ENCODE measurements at places on chromosomes 16 and 17. TPM values are rescaled to one million over a fixed set of nuclear protein-coding genes. Genes with fewer than 3 reads are reported as not detected.

DNA sequence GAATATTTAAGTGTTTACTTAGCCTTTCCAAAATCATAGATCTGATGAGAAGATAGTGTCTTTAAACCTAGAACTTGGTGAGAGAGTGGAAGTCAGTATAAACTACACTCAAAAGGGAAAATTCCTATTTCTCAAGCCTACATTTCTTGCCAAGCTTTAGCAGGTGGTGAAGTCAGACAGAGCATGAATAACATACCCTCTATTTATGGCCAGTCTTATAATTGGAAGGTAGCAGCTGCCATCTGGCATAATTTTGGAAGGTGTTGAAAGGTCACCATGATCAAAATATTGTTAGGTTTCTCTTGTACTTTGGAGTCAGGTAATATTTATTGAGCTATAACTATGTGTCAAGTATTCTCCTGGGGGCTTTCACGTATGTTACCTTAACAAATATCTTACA lies 729.3 kb upstream of the KIF2B start:
- no peaks in the 10 kb centered on the region for H3K27me3 ChIP-seq
- no peak overlapping the region for H3K4me3 ChIP-seq
- no peak for DNase-seq
- no peak overlapping the region for H3K27ac ChIP-seq
- H3K36me3 ChIP-seq: no peaks in the 10 kb centered on the region
- no peaks in the 10 kb centered on the region for H3K4me1 ChIP-seq

DNA sequence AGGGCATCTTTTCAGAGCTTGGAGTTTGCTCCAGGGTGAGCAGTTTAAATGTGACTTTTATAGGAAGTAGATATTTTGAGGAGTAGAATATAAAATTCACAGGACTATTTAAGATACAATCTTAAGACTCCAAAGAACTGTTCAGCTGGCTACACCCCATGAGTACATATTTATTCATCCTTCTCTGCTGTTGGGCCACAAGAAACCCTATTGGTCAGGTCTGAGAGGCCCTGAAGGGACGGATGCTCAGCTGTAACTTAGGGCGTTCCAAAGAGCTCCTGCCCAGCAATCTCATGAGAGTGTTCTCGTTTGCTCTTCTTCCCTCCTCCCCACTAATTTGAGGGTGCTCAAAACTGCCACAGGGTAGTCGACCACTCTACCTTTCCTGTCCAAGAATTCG lies 7.3 kb downstream of the ST6GALNAC2 start:
- DNase-seq: no peak
- no peaks in the 10 kb centered on the region for H3K4me1 ChIP-seq
- no peaks in the 10 kb centered on the region for H3K36me3 ChIP-seq
- H3K4me3 ChIP-seq: no peak overlapping the region
- no peak overlapping the region for H3K27ac ChIP-seq
- no peaks in the 10 kb centered on the region for H3K27me3 ChIP-seq

Gene PRKCB
- total RNA-seq: 1.2 TPM

DNA sequence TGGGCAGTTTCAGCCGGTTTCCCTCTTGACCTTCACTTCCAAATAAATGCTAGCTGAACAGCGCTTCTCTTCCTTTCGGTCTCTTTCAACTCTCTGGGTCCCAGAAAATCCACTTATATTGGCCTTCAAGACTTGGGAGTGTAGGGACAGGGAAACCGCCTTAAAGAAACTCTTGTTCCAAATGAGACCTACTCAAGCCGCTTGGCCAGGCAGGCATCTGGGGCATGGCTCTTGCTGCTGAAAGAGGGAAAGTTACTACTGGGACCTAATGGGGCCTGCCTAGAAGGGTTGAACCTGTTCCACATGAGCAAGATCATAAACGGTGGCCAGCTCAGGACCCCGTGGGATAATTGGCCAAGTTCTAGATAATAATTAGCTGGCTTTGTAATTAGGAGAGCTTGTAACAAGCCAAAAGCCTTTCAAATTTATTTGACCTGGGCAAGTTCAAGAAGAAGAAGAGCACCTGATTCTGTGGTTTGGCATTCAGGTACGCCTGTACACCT lies 13.2 kb downstream of the CDH1 start:
- H3K27ac ChIP-seq: no peak overlapping the region
- peaks cover 39% of the 10 kb centered on the region for H3K4me1 ChIP-seq
- no peak for DNase-seq
- no peaks in the 10 kb centered on the region for H3K36me3 ChIP-seq

Gene FBXO39
- total RNA-seq: not detected

DNA sequence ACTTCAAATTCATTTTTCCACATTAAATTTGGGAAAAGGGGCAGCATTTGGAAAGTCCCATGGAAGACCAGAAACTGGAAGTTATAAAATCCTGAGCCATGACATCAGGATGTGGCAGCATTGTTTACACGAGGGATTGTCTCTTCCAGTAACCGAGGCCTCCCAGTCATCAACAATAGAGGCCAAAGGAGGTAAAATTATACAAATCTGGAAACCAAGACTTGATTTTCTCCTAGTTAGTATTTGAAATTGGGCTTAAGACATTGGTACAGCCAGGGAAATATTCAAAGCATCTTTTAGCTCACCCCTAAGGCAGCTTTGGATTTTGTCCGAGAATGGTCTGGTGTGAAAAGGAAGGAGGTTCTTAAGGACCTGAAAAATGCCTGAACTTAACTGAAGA lies 251.6 kb upstream of the FOXF1 start:
- H3K4me1 ChIP-seq: no peaks in the 10 kb centered on the region
- no peak overlapping the region for H3K4me3 ChIP-seq
- H3K36me3 ChIP-seq: no peaks in the 10 kb centered on the region
- H3K27ac ChIP-seq: no peak overlapping the region

Gene MYH11
- total RNA-seq: 1.6 TPM

GRCh38 chr16:28617874-28618273 lies 8.0 kb upstream of the SULT1A1 start:
- no peaks in the 10 kb centered on the region for H3K27me3 ChIP-seq
- no peak overlapping the region for H3K27ac ChIP-seq
- no peak for DNase-seq
- H3K36me3 ChIP-seq: no peaks in the 10 kb centered on the region
- no peaks in the 10 kb centered on the region for H3K4me1 ChIP-seq

Gene QRICH2
- 1.2 TPM for total RNA-seq

Gene FBXO47
- not detected for total RNA-seq

DNA sequence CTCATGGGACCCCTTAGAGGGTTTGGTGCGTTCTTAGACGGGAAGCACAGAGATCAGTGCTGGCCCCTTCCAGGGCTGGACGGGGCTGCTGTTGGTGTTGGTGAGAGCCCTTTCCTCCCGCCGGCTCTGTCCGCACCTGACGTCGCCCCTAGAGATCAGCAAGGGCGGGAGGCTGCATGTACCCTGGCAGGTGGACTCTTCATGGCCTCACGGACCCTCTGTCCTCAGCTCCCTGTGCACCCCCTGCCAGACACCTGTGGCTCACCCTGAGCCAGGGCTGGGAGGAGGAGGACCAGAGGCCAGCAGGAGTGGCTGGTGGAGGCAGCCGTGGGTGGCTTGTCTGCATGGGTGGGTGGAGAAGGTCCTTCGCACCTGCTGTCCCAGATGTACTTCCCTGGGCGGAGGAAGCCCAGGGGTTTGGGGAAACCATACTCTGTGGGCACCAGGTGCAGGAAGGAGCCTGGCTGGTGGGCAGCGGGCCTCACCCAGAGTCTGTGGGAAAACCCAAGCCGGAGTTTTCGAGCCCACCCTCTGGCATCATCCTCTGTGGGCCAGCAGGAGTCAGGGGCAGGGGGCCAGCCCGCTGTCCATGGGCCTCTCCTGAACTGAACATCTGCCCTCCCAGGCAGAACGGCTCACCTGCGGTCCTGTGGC lies 348.6 kb downstream of the SEC14L1 start:
- no peak overlapping the region for H3K4me3 ChIP-seq
- H3K4me1 ChIP-seq: no peaks in the 10 kb centered on the region
- H3K27ac ChIP-seq: no peak overlapping the region
- H3K27me3 ChIP-seq: no peaks in the 10 kb centered on the region
- peaks cover 10% of the 10 kb centered on the region for H3K36me3 ChIP-seq

- no peak overlapping the region for H3K27ac ChIP-seq
- no peak for DNase-seq
- H3K27me3 ChIP-seq: no peaks in the 10 kb centered on the region
- H3K36me3 ChIP-seq: no peaks in the 10 kb centered on the region
- no peaks in the 10 kb centered on the region for H3K4me1 ChIP-seq
These were observed 10.9 kb upstream of the WSB1 start for GRCh38 chr17:27283060-27283459.

DNA sequence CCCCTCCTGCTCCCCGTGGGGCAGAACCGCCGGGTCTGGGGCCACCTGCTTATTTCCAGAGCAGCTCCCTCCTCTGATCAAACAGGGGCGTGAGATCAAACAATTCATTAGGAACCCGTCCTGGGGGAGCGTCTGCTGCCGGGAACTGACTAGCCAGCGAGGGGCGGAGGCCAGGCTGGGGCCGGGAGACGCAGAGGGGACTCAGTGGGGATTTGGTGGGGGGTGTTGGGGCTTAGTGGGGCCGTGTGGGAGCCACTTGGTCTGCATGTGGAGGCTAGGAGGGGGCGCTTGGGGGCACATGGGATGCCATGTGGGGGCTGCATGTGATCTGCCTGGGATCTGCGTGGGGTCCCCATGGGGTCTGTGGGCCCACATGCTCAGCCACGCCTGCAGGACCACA lies 20.5 kb upstream of the CACNA1H start:
- DNase-seq: no peak
- H3K27ac ChIP-seq: no peak overlapping the region
- H3K4me3 ChIP-seq: no peak overlapping the region
- H3K36me3 ChIP-seq: no peaks in the 10 kb centered on the region

DNA sequence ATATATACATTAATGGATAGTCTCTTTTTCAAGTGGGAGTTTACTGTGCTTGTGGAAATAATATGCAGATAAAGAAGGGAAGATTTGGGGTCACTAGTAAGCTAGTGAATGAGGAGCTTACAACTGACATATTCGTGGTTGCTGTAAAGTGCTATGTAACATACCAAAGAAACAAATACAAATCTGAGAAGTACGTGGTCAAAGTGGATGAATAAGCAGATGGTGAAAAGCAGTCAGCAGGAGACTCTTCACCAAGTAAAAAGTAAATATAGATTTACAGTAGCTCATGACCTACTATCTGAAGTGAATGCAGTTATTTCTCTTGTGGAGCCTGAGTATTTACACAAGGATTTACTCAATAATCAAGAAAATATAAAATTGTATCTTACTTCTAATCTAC lies 136.6 kb upstream of the ELAC2 start:
- no peaks in the 10 kb centered on the region for H3K4me1 ChIP-seq
- H3K27me3 ChIP-seq: no peaks in the 10 kb centered on the region
- H3K4me3 ChIP-seq: no peak overlapping the region
- DNase-seq: no peak

- H3K4me1 ChIP-seq: peaks cover 19% of the 10 kb centered on the region
- H3K4me3 ChIP-seq: no peak overlapping the region
- H3K27ac ChIP-seq: peak overlapping the region; percentile 61
- DNase-seq: no peak
- H3K36me3 ChIP-seq: no peaks in the 10 kb centered on the region
- H3K27me3 ChIP-seq: no peaks in the 10 kb centered on the region
These were observed 88.5 kb upstream of the TOB1 start for GRCh38 chr17:50954641-50955121.

GRCh38 chr17:7477392-7478275 lies 1.8 kb downstream of the ZBTB4 start:
- no peaks in the 10 kb centered on the region for H3K36me3 ChIP-seq
- H3K4me1 ChIP-seq: peaks cover 16% of the 10 kb centered on the region
- H3K27me3 ChIP-seq: no peaks in the 10 kb centered on the region
- H3K27ac ChIP-seq: peak overlapping the region; percentile 99
- peak; percentile 60 for DNase-seq

Gene CMTM1
- total RNA-seq: 3.9 TPM

- no peak for DNase-seq
- H3K36me3 ChIP-seq: no peaks in the 10 kb centered on the region
- H3K27ac ChIP-seq: no peak overlapping the region
- no peak overlapping the region for H3K4me3 ChIP-seq
These were observed 59.4 kb downstream of the TBX4 start for GRCh38 chr17:61511480-61512182.

GRCh38 chr17:17080181-17080631 lies 37.9 kb downstream of the MPRIP start:
- no peaks in the 10 kb centered on the region for H3K27me3 ChIP-seq
- peaks cover 33% of the 10 kb centered on the region for H3K4me1 ChIP-seq
- DNase-seq: peak; percentile 7
- no peak overlapping the region for H3K4me3 ChIP-seq
- peaks cover 8% of the 10 kb centered on the region for H3K36me3 ChIP-seq
- H3K27ac ChIP-seq: no peak overlapping the region

DNA sequence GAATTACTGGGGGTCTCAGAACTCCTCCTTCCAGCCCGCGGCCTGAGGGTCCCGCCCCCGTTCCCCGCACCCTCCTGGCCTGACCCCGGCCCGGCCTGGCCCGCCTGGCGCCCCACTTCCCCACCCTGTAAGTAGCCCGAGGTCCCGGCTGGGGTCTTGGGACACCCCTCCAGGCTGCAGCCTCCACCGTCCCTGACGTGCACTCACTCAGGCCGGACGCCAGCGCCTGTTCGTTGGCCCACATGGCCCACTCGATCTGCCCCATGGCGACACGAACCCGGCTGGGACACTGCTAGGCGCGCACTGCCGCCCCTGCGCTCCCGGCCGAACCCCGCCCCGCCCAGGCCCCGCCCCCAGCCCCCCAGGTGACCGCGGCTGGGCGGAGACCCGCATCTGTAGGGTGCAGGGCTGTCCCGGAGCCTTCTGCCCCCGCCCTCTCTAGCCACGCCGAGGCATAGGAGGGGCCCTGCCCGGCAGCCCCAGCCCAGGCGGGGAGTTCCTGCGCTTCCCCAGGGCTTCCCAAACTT lies at the start of gene CYBA:
Gene CYBA, minus strand, starts transcription at position 305 of the 527 bp plus-strand sequence. Its CDS starts 40 bp downstream, at position 265.
- H3K36me3 ChIP-seq: no peaks in the 10 kb centered on the region
- H3K27me3 ChIP-seq: no peaks in the 10 kb centered on the region
- H3K4me3 ChIP-seq: peak within 1 kb of the TSS; percentile 49
- H3K27ac ChIP-seq: peak within 1 kb of the TSS; percentile 51
- H3K4me1 ChIP-seq: peaks cover 9% of the 10 kb centered on the region

GRCh38 chr17:77279448-77280303 lies 138.9 kb downstream of the SEC14L1 start:
- no peaks in the 10 kb centered on the region for H3K4me1 ChIP-seq
- no peak overlapping the region for H3K4me3 ChIP-seq
- no peaks in the 10 kb centered on the region for H3K36me3 ChIP-seq
- H3K27ac ChIP-seq: no peak overlapping the region
- H3K27me3 ChIP-seq: no peaks in the 10 kb centered on the region

Gene NAGS
- total RNA-seq: 0.47 TPM

Gene CNGB1
- total RNA-seq: 0.03 TPM

Gene COQ7
- total RNA-seq: 10.1 TPM

GRCh38 chr16:55842369-55843104 lies 9.6 kb upstream of the CES1 start:
- no peaks in the 10 kb centered on the region for H3K4me1 ChIP-seq
- H3K27me3 ChIP-seq: no peaks in the 10 kb centered on the region
- H3K27ac ChIP-seq: no peak overlapping the region
- DNase-seq: no peak

All from pancreas (tissue), 10 donors.